NCI-H1092 treated with DMSO at 0.1 percent for 48 hours (cell line): ENCODE measurements at places on chromosomes 6 and 20.

- peak; percentile 49 for DNase-seq
These were observed 1.1 kb upstream of the FGD2 start for GRCh38 chr6:37004044-37004980.

DNA sequence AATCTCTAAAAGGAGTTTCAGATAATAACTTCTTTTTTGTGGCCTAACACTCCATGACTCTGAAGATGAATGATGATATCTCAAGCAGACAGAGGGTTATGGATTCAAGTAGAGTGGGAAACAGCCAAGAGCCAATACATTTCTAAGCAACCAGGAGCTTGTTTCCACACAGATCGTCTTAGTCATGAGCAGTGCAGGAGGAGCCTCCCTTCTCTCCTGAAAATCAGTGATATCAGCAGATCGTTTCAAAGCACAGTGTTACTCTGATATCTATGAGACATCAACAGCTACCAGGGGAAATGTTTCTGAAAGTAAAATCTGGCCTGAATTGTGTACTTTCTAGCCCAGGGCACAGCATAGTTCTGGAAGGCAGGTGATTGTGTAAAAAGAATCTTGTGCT lies 11.5 kb downstream of the ADGRG6 start:
- no peak for DNase-seq

- no peak for DNase-seq
These were observed 157.6 kb upstream of the RPS6KA2 start for GRCh38 chr6:166784691-166785090.

- no peak for DNase-seq
These were observed 16.4 kb upstream of the COL21A1 start for GRCh38 chr6:56263596-56264315.

DNA sequence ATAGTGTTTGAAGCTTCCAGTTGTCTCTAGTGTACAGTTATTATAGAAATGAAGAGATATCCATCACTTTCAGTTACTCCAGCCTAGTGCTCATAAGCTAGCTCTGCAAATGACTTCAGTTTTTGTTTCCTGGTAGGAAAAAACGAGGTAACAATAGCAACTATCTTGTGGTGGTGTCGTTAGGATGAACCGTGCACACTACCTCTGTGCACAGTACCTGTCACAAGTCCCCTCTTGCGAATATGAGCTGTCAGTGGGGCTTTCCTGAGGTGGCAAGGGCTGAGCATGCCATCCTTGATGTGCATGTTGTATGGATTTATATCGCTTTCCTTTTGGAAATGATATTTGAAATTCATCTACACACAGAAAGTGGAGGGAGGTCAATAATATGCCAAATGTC lies 151.8 kb downstream of the ARID1B start:
- DNase-seq, result no peak

- no peak for DNase-seq
These were observed 218.6 kb downstream of the PKHD1 start for GRCh38 chr6:51868591-51869355.

DNA sequence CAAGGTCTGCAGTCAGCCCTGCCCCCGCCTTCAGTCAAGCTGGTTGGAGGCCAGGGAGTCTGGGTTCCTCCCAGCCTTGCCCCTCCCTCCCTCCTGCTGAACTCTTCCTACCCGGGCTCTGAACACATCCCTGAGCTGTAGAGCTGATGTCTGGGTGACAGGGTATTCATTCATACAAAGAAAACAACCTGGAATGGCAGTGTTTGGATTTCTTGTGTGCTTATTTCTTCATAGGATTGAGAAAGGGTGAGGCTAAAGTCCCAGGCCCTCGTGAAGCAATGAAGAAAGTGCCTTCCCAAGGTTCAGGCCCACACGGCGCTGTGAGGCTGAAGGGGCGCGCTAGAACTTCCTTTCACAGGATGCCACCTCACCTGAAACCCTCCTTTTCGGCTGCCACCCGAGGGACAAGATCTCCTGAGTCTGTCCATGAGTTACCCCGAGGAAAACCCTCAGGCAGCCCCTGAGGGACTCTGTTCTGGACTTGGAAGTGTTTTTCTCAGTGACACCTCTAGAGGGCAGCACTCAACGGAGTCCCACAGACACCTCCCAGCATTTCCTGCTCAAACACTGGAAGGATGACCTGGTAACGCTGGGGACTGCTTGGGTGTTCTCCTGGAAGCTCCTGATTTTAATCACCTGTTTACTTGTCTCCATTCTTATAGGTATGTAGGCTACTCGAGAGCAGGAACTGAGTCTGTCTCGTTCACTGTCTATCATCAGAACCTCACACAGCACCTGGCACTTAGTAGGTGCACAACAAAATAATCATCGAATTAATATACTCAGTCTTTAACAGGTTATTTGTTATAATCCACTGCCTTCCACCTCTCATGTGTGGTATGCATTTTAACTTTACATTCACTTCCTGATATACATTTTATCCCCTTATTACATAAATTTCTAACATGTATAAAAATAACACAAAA lies 11.8 kb upstream of the GSTA1 start:
- peak; percentile 24 for DNase-seq

GRCh38 chr6:7172649-7173048 lies 64.9 kb downstream of the RREB1 start:
- no peak for DNase-seq

GRCh38 chr20:49460916-49461315 lies 21.6 kb downstream of the KCNB1 start:
- DNase-seq, result no peak

- no peak for DNase-seq
These were observed 2.0 kb upstream of the STMN3 start for GRCh38 chr20:63655249-63655648.

- no peak for DNase-seq
These were observed 179.0 kb upstream of the MAP3K7 start for GRCh38 chr6:90765895-90766294.

GRCh38 chr6:73382462-73383113 lies 12.0 kb upstream of the DDX43 start:
- DNase-seq, result no peak

DNA sequence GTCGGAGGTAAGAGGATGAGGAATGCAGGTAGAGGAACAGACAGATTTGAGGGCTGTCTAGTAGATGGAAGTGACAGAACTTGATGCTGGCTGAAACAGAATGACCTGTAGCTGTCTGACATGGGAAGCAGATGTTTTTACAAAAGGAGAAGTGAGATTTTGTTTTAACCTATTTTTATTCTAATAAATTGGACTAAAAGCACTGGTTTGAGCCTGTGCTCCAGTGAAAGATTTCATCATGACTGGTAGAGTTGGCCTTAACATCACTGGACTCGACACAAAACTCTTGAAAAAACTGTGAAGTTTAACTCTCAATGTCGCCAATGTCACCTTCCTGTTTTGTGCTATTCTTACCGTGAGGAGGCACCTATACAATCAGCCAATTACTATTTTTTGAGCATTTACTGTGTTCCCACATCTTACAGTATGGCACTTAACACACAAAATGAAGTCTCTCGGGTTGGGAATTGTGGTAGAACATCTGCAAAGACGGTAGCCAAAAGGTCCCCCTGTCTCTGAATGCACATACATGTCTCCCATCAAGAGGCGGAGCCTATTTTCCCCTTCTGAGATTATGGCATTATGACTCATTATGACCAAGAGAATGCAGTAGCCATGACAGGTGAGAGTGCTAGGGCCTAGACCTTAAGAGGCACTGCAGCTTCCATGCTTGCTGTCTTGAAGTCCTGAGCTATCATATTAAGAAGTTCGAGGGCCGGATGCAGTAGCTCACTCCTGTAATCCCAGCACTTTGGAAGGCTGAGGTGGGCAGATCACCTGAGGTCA lies 93.2 kb downstream of the FOXF2 start:
- no peak for DNase-seq

DNA sequence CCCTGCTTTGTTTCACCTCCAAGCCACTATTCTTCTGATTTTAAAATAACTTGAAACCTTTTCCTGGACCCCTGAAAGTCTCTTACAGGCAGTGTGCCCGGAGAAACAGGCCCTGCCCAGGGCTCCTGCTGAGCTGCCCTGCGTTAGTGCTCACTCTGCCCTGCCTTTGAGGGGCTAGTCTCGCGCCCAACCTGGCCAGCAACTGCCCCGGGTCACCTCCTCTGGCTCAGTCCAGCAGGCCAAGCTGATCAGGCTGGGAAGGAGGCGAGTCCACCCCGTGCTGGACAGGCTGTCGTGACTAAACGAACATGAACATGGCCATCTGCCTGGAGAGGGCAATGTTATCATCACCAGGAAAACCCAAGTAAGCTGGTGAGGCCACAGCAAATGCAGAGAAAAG lies 245.4 kb downstream of the ANKRD60 start:
- DNase-seq, result no peak

DNA sequence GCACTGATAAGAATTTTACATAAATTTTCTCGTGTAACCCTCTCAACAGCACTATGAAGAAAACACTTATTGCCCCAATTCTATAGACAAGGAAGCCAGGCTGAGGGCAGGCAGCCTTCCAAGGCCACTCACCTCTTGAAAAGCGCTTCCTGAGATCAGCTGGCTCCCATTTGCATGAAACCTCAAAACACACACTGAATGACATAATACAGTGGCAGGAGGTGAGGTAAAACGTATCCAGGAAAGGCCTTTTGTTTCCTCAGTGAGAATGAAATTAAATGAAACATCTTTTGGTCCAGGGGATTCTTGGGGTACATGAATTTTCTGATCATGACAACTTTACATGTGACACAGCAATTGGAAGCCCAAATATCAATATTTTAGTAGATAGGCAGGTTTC lies 112.5 kb downstream of the WDR27 start:
- DNase-seq, result peak; percentile 56

- DNase-seq, result no peak
These were observed 85.8 kb downstream of the BCAS1 start for GRCh38 chr20:53984356-53985149.
